Natural killer cell treated with Interleukin-12 subunit alpha and Interleukin-12 subunit beta and Interleukin-15 and Interleukin-18, amount 100 ng/mL, for 72 hours (primary cell): ENCODE measurements at places on chromosomes 7 and 10.

- no peak for DNase-seq
Measured at GRCh38 chr10:102227050-102227449, 951 bp downstream of the ELOVL3 start.

GRCh38 chr7:41592794-41593193 lies 110.1 kb downstream of the INHBA start:
- DNase-seq, result no peak

- DNase-seq, result no peak
Measured at GRCh38 chr10:61354401-61354975, 98.7 kb downstream of the TMEM26 start.

GRCh38 chr10:8305876-8306652 lies 251.6 kb downstream of the GATA3 start:
- no peak for DNase-seq
